ENCODE measurements at places on chromosomes 7 and 10.

DNA sequence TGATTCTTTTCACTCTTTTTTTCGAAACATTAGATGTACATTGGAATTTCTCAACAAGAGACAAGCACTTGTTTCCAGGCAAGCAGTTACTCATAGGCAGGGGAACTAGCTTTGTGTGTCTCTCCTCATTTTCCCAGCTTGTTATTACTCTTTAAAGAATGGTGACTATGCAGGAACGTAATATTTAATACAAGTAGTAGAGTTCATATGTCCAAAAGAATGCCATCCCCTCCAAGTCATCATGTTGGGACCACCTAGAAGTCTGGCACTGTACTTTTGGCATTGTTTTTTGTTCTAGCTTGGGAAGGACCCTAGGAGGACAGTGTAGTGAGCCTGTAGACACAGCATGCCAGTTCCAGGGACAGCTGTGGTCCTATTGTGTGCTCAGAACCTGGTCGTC lies 650.7 kb downstream of the INHBA start:
- DNase-seq = no peak

GRCh38 chr10:51129946-51130544 lies 55.8 kb downstream of the PRKG1 start:
- peak; percentile 22 for DNase-seq

- no peak for DNase-seq
Measured at GRCh38 chr10:73413108-73413527, 740 bp downstream of the ANXA7 start.

DNA sequence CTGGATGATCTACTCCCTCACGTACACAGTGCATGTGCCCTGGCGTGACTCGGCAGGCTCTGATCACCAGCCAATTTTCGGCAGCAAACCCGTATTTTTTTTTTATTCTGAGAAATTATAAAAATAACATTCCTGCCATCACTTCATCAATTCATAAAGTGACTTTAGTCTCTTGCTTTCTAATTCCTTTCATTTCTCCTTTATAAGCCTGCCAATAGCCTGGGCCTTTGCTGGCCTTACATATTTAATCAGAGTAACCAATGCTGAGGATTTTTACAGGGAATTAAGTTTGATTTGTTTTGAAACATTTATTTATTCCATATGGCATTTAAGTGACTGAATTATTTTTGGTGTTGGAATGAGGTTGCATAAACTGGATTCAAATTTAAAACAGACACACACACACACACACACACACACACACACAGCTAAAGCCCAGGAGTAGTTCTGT lies 140.8 kb downstream of the ETV1 start:
- no peak for DNase-seq

DNA sequence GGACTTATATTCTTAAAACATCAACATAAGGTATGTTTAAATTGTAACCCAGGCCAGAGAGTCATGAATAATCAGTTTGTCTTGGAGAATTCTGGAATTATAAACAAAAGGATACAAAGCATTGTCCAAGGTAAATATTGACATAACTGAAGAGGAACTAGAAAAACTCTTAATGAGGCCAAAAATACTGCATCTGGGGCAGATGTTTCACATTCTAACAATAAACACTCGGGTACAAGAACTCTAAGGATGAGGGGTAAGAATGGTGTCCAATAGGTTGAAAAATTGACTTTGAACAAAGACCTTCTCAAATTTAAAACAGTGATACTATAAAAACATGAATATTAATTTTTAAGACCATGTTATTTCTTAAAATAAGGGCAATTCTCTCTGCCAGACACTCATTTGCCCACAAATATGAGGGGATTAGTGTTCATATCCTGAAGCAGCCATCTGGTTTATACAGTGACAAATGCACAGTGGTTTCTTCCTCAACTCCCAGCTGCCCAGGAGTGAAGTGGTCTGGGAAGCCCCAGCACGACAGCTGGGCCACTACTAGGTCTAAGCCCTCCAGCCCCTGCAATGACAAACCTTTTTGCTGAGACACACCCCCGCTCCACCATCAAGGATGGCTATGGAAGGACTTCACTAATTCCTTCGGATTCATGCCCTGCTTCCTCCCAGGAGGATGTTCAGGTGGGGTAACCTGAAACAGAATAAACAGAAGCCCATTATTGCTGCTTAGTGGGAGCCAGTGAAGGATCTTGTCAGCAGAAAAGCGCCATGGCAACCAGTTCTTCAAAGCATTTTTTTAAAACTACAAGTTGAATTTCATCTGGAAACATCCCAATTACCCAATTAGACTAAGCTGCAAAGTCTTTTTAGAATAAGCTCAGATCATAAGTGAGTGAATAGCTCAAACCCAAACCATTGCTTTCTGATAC lies 107.5 kb upstream of the ARID5B start:
- peak; percentile 94 for DNase-seq

DNA sequence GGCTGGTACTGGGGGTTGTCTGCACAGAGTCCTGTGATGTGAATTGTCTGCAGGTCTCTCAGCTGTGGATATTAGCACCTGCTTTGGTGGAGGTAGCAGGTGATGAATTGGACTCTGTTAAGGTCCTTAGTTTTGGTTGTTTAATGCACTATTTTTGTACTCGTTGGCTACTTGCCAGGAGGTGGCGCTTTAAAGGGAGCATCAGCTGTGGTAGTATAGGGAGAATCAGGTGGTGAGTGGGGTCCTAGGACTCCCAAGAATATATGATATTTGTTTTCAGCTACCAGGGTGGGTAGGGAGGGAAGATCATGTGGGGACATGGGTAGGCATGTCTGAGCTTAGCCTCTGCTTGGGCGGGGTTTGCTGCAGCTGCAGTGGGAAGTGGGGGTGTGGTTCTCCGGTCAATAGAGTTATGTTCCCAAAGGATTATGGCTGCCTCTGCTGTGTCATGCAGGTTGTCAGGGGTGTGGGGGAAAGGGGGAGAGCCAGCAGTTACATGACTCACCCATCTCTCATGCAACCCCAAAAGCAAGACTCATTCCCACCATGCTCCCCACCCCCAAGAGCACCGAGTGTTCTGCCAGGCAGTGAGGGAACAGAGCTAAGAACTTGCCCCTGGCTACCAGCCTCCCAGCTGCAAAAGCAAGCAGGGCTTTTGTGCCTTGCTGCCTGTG lies 53.7 kb upstream of the ZNF273 start:
- no peak for DNase-seq

- DNase-seq = peak; percentile 45
Measured at GRCh38 chr10:71334221-71334791, 15.2 kb downstream of the SLC29A3 start.

GRCh38 chr10:127834221-127834620 lies 58.5 kb downstream of the CLRN3 start:
- DNase-seq = no peak

- DNase-seq = no peak
Measured at GRCh38 chr10:72392571-72392970, 37.9 kb upstream of the DNAJB12 start.

DNA sequence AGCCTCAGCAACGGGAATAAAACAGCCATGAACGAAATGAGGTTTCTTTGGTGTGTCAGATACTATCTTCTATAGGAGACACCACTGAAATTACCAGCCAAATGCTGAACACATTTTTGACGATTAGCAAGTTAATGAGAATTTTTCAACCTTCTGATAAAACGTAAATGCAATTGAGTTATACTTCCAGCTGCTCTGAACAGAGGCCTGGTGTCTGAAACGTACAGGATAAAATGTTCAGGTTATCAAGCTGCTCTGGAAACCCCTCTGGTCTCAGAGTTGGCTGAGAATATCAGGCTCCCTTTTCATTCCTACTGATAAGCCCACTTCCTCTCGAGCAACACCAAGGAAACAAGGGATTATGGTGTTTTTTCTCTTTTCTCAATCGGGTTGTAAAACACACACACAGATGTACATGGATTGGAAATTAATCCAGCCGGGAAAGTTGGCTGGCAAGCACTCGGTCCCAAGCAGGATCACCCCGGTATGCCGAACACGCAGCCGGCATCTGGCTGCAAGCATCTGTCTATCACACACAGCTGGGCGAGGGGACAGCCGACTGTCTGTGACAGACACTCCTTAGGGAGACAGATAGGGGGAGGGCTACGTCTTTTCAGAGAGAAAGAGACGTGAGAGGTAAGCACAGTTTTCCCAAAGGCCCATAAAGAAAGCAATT lies 171.8 kb downstream of the PRKAG2 start:
- no peak for DNase-seq

GRCh38 chr10:123409426-123409825 lies 255.2 kb downstream of the BUB3 start:
- DNase-seq = no peak

DNA sequence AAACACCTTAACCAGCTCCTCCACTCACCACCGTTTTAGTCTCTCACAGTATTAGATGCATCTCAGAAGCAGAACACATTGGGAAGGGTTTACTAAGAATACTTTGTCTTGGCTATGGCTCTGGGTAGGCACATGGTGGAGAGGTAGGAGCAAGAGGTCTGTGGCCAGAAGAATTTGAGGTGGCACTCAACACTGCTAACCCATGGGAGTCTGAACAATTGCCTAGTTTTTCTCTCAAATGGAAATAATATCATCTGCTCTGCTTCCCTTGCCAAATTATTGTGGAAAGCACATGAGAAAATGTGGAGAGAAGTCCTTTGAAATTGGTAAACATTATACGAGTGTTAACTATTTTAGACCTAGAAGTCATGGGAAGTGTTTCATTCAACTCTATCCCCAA lies 214.3 kb downstream of the SKAP2 start:
- DNase-seq = no peak

GRCh38 chr7:93453262-93453661 lies 121.3 kb downstream of the CALCR start:
- no peak for DNase-seq

DNA sequence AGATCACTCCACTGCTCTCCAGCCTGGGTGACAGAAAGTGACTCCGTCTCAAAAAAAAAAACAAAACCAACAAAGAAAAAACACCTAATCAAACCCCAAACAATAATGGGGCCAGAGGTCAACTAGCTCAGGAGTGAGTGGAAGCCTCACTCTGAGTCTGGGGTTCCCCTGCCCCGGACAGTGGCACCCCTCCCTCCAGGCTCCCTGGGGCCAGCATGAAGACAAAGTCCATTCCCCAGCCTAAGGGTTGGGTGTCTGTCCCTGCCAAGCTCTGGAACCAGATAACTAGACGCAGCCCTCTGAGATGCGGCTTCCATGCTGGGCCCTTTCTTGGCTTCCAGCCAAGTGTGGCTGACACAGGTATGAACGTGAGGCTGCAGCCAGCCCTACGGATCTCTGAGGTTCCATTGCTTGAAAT lies 1.7 kb upstream of the FUOM start:
- DNase-seq = no peak

- no peak for DNase-seq
Measured at GRCh38 chr7:12139416-12139815, 71.7 kb upstream of the TMEM106B start.

GRCh38 chr10:49426490-49427360 lies 30.8 kb upstream of the DRGX start:
- DNase-seq = no peak

DNA sequence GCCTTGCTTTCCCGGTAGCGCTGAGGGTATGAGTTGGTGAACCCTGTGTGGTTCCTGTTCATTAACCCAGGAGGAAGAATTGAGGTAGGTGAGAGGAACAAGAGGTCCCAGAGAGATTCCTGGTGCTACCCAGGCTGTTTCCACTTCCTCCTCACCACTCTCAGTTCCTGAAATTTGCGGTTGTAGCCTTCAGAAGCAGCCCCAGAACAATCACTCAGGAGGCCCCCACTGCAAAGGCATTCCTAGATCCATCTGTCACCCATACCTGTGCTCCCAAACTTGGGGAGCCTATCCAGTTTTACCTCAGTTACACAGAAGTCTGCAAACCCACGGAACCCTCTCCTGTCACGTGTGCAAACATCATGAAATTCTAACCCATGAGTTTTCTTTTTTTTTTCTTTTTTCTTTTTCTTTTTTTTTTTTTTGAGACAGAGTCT lies 9.0 kb upstream of the PIP4K2A start:
- no peak for DNase-seq

GRCh38 chr10:95506056-95506737 lies 55.0 kb downstream of the SORBS1 start:
- no peak for DNase-seq

DNA sequence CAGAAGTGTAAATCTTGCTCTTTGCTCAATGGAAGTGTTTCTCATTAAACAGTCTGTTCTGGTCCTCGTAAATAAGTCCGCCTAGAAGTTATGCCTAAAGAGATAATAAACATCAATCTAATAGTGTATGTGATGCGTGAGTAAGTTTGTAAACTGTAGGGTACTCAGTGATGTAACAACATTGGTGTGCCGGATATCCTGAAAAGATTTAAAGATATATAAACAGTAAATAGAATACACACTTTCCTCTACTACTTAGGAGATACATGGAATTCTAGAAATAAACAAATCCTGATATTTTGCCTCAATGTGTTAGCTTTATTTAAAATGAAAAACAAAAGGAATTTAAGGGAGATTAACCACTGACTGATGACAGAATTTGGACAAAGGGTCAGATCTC lies 123.5 kb downstream of the AHR start:
- DNase-seq = peak; percentile 69

GRCh38 chr10:69151984-69152383 lies 28.0 kb downstream of the VPS26A start:
- DNase-seq = no peak

DNA sequence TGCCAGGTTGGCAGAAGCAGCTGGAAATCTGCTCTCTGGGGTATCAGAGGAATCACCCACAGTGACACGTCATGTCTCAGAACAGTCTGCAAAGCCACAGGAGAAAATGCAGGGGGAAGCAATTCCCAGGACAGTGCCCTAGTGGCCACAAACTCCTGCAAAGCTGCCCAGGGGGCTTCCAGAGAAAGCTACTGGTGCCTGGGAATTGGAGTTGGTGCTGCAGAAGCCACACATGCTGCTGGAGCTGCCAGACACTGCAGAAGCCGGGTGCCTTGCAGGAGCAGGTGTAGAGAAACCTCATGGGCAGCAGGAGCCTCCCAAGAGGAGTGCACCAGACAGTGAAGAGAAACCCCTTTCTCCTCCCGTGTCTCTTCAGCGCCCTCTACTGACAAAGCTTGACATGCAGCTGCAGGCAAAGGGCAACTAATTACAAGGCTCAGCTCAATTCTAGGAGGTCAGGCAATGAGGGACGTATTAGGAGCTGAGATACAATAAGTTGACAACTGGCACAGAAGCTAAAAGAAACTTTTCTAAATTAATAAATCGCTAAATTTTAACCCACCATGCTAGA lies 30.2 kb upstream of the NUB1 start:
- no peak for DNase-seq

Data from mesenchymal stem cell (in vitro differentiated cells and primary cell).